Mesothelial cell of epicardium (in vitro differentiated cells): ENCODE measurements at places on chromosomes 7 and 10. TPM values are rescaled to one million over a fixed set of nuclear protein-coding genes. Genes with fewer than 3 reads are reported as not detected.

- peaks cover 6% of the 10 kb centered on the region for H3K36me3 ChIP-seq
- peak overlapping the region; percentile 91 for H3K27ac ChIP-seq
- no peak overlapping the region for H3K4me3 ChIP-seq
Measured at GRCh38 chr7:73992101-73992562, 35.8 kb upstream of the ELN start.

DNA sequence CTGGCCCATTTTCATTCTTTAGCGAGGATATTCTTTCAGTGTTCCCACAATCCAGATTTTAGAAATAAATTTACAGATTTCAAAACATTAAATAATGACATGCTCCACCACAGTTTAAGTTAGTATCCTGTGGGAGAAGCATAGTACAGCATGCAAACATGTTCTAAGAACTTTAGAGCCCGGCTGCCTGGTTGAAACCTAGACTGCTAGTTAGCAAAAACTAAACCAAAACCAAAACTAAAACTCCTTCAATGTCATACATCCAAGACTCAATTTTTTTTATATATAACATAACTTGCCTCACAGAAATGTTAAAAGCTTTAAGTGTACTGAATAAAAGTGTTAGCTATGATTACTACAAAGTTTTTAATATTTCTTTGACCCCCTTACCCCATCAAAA lies 17.0 kb downstream of the TRA2A start:
- peaks cover 55% of the 10 kb centered on the region for H3K36me3 ChIP-seq
- no peaks in the 10 kb centered on the region for H3K27me3 ChIP-seq
- no peak for DNase-seq
- H3K4me1 ChIP-seq: no peaks in the 10 kb centered on the region

GRCh38 chr7:40765639-40766038 lies 630.8 kb downstream of the SUGCT start:
- H3K27ac ChIP-seq: no peak overlapping the region
- no peak for DNase-seq
- no peak overlapping the region for H3K4me3 ChIP-seq
- no peaks in the 10 kb centered on the region for H3K27me3 ChIP-seq

DNA sequence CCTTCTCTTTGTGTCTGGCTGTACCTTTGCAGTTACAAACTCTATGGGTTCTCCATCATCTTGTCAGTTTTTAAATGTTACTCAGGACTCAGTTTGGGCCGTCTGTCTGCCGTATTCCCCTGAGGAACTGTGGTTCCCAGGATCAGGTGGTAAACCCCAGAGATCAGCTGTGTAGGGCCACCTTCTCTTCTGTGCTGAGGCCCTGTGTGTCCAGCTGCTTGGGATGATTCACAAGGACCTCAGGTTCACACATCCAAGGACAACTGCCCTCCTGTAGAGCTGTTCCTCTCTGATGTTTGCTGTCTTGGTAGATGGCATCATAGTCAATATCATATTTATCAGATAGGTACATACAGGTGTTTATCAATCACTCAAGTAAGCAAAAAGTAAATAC lies 24.5 kb downstream of the CUL1 start:
- no peaks in the 10 kb centered on the region for H3K27me3 ChIP-seq
- H3K4me1 ChIP-seq: peaks cover 12% of the 10 kb centered on the region
- peak overlapping the region; percentile 15 for H3K27ac ChIP-seq
- no peak for DNase-seq

- no peak overlapping the region for H3K27ac ChIP-seq
- H3K4me3 ChIP-seq: no peak overlapping the region
- no peak for DNase-seq
- peaks cover 38% of the 10 kb centered on the region for H3K36me3 ChIP-seq
- H3K4me1 ChIP-seq: peaks cover 23% of the 10 kb centered on the region
Measured at GRCh38 chr7:151461942-151462230, 21.9 kb upstream of the CRYGN start.

DNA sequence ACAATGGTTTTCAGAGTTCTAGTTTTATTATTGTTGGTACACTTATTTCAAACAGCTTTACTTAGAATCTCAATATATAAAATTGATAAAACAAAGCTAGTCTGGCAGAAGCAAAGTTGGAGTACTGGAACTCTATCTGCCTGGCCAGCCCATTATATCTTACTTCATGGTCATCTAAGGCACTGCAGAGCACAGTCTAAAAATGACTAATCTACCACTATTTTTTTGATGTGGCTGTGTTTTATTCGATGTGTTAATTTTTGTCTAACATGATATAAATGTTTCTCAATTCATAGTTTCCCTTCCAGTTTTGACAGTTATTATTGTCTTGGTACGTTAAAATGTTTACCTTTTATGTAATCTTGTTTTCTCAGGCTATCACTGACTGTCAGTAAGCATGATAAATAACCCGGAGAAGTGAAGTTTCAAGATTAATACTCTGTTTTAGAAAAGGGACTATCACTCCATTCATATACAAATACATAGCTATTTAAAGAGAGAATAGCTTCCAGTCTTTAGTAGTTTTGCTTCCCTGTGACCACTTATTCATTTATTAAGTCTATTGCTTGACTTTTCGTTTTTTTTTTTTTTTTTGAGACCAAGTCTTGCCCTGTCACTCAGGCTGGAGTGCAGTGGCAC lies 60.6 kb upstream of the CSTF2T start:
- H3K27ac ChIP-seq: no peak overlapping the region
- no peaks in the 10 kb centered on the region for H3K36me3 ChIP-seq
- peaks cover 8% of the 10 kb centered on the region for H3K4me1 ChIP-seq

Gene VAX1
- total RNA-seq: 0.09 TPM in 1 of 3 replicates, not detected in the others

Gene GIMAP8
- not detected in 3 replicates for total RNA-seq
